ENCODE measurements at places on chromosomes 2 and 18. TPM values are rescaled to one million over a fixed set of nuclear protein-coding genes. Genes with fewer than 3 reads are reported as not detected.

Gene CHRNG
- not detected for total RNA-seq

Gene TSHZ1
- total RNA-seq, result 7.6 TPM

Gene UCN
- 0.48 TPM for total RNA-seq

Gene OSBPL1A
- 35.4 TPM for total RNA-seq

Gene SLC8A1
- total RNA-seq, result 8.5 TPM

Gene UGT1A5
- not detected for total RNA-seq

Gene OTOS
- total RNA-seq, result not detected
